ENCODE measurements at places on chromosomes 12 and 14. TPM values are rescaled to one million over a fixed set of nuclear protein-coding genes. Genes with fewer than 3 reads are reported as not detected.

Gene IAPP
- not detected for total RNA-seq

Gene C3AR1
- total RNA-seq, result under 0.01 TPM

GRCh38 chr14:70808416-70809224 lies 693 bp downstream of the MAP3K9 start:
- DNase-seq, result no peak

DNA sequence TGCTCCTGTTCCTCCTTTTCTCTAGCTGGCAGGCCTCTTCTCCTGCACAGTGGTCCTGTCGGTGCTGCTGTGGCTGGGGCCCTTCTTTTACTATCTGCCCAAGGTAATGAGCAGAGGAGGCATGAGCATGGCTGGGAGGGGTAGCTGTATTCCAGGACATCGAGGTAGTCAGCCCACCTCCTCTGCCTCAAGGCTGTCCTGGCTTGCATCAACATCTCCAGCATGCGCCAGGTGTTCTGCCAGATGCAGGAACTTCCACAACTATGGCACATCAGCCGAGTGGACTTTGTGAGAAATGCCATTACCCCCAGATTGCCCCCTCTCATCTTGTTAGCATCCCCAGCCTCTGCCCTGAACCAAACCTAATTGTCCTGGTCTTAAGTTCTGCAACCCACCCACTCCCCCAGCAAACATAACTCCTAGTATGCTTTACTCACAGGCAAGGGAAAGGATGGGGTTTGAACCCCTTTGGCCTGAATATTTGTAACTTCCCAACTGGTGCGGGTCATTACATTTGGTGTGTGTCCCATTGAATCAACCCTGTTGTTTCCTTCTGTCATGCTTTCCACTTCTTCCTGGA lies 9.1 kb downstream of the B4GALNT1 start:
- no peak for DNase-seq

DNA sequence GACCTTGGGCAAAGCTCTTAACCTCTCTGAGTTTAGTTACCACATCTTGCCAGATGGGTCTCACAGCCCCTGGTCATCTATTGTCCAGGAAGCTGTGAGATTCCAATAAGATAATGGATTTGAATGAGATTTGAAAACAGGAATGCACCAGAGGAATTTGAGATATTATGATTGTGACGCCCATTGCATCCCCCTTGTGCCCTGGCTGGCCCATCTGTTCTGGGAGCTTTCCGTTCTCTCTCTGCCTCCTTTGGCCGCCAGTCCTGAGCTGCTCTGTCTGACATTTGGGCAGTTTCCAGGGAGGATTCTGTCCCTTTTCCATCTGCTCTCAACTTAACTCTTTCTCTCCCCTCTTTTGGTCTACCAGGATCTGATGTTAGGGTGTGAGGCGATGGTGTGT lies 24.6 kb downstream of the SRRM4 start:
- DNase-seq, result no peak

- DNase-seq, result no peak
Observed at GRCh38 chr12:106051853-106052531, 86.8 kb downstream of the NUAK1 start.

- DNase-seq, result no peak
Observed at GRCh38 chr14:66085224-66085623, 400.9 kb upstream of the CCDC196 start.

DNA sequence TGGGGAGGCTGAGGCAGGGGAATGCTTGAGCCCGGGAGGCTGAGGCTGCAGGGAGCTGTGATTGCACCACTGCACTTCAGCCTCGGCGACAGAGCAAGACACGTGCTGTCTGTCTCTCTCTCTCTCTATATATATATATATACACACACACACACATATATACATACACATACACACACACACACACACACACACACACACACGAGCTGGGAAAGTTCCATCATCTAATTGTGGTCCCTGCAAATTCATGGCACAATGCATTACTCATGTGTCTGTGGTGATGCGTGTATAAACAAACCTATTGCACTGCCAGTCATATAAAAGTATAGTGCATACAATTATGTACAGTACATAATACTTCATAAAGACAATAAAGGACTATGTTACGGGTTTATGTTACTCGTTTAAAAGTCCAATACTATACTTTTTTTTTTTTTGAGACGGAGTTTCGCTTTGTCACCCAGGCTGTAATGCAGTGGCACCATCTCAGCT lies 36.6 kb downstream of the WDR89 start:
- DNase-seq, result no peak

GRCh38 chr14:95483309-95484165 lies 32.9 kb downstream of the SYNE3 start:
- peak; percentile 98 for DNase-seq

DNA sequence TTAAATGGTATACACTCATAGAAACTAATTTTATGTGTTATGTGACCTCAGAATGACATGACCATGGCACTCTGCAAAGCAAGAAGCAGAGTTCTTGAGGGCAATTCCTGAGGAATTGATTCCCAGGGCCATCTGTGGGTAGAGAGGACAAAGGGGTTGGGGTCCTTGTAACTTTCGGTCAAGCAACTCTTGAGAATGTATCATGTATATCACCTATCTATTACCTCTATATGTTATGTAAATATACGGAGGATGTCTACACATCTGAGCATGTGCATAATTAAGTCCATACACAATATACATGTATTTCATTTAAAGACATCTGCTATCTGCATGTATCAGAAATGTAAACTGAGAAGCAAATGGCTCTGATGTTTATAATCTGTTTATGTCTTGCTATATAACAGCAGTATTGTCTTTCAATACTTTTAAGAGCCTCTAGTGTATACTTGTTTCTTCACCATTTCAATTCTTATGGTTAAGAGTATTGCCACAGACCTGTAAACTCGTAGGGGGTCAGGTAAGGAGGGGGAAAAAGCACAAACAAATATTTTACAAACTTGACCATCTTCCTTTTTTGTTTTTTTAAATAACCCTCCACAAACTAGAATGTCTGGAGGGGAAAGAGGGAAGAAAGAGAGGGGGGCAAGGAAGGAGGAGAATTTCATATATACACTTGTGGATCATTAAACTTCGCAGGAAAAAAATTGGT lies 4.5 kb downstream of the FOXA1 start:
- no peak for DNase-seq

Gene ETNK1
- total RNA-seq, result 70.8 TPM

Gene CCDC197
- total RNA-seq, result not detected

DNA sequence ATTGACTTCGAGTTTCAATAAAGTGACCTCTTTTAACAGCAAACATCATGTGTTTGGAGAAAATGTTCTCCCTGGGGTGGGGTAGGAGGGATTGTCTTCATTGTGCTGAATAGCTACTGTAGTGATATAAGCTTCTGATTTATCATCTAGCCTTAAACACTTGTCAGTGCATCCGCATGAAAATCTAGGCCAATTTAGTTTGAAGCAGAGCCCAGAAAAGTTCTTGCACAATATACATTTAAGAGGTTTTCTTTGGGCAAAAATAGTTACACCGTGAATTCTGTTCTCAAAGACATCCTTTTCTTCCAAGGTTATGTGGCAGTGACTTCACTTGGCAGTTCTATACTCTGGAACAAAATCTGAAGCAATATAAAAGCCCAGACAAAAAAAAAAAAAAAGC lies 136.0 kb upstream of the IFNG-AS1 start:
- DNase-seq, result peak; percentile 25

Gene CMA1
- total RNA-seq, result not detected

- DNase-seq, result peak; percentile 25
Observed at GRCh38 chr12:3680919-3681594, 71.9 kb downstream of the CRACR2A start.

DNA sequence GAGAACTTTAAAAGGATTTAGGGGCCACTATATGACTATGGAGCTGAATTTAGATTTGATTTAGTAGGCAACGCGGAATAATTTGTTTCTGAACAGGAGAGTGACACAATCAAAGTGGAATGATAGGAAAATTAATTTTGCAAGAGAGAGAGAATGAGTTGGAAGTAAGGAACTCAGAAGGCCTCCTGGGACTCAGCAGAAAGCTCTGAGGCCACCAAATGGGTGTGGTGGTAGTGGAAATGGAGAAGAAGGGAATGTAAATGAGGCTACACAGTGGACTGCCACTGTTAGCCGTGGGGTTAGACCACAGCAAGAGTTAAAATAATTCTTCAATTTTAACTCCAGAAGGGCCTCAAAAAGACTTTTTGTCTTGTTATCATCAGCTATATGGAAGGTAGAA lies 102.7 kb downstream of the LRRK2 start:
- no peak for DNase-seq

DNA sequence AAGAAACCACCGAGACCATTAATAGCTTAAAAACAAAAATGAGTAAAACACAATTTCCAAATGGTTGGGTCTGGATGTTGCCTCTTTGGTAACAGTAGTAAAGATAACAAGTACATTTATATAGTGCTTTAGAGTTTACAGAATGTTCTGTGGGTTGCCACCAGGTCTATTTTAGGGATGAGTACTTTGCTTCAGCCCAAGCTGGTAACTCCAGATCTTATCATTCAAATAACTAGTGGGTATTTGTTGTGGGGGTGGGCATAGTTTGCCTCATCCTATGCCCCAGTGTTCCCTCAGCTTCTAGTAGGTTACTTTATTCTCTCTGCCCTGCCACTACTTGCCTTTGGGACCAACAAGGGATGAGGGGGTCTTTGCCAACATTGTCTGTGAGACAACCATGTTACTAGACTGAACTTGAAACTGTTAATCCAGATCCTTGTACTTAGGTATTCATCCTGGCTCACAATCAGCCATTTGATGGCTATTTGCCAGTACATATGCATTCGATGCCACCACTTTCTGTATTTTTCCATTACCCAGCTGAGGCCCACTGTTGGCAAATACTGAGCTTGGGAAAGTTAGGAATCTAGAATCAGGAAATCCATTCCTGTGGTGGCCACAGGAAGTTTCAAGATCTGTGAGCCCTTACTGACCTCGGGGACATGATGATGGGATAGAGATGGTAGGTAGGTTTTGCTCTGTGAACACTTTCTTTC lies 17.6 kb upstream of the AKAP6 start:
- DNase-seq, result peak; percentile 5

- peak; percentile 100 for DNase-seq
Observed at GRCh38 chr14:54652188-54652587, 85.3 kb downstream of the SAMD4A start.

Gene CLEC6A
- not detected for total RNA-seq

Gene PLCZ1
- not detected for total RNA-seq

DNA sequence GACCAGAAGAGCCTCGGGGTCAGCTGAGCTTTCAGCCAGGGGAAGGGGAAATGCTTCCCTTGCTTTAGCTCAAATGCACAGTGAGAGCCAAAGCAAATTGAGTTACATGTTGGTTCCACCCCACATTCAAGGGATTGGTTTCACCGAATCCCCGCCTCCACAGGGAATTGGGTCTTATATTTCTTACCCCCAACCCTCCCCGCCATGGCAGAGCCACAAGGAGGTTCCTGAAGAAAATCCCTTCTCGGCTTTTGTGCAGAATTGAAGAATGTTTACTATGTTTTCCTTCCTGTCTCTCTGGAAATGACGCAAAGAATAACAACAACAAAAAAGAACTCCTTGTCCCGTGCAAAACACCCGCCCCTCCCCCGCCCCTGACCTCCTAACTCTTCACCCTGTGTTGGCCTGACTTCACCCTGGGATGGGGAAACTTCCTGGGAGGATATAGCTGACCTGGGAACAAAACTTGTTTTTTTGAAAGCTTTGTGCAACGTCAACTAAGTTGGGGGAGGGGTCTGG lies 21.9 kb upstream of the CIPC start:
- peak; percentile 95 for DNase-seq

DNA sequence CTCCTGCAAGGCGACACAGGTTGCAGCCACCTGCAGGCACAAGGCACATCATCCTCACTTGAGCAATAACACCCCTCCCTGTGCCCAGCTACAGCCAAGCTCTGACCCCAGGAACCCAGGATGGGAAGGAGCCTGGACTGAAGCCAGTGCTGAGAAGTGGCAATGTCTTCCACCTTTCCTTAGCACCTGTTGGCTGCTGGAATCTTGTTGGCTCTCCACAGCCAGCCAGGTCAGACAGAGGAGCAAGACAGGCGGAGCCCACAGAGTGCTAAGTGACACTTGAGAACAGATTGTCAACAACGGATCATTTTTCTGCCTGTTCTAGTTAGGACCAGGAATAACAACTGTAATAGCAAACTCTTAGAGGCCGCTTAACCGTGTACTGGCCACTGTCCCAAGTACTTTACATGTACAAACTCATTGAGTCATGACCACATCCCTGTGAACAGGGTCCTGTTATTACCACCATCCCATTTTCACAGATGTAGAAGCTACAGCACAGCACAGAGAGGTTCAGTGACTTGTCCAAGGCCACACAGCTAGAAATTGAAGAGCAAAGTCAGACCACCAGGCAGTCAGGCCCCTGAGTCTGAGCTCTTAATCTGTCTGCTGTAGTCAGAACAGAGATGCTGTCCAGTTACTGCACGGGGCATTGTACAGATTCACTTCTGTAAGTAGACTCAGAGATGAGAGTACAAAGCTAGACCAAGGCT lies 45.6 kb downstream of the RNFT2 start:
- no peak for DNase-seq

DNA sequence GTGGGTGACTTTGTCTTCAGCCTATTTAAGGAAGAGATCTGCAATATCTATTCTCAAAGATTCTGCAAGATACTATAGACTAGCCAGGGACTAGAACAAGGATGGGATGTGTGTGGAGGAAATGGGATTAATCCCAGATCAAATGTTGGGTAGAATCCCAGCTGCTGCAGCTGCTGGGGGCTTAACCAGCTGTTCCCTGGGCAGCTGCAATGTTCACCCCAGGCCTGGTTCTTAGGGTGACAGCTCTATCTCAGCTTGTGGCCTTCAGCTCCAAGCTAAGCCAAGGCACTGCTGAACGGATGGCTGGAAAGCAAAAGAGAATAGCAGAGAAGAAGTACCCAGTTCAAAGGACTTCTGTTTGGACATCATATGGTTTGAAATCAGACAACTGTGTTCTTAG lies 10.0 kb upstream of the RHEBL1 start:
- DNase-seq, result no peak

Gene JAG2
- 1.9 TPM for total RNA-seq

GRCh38 chr12:53579545-53579955 lies 46.6 kb downstream of the ATF7 start:
- DNase-seq, result no peak

DNA sequence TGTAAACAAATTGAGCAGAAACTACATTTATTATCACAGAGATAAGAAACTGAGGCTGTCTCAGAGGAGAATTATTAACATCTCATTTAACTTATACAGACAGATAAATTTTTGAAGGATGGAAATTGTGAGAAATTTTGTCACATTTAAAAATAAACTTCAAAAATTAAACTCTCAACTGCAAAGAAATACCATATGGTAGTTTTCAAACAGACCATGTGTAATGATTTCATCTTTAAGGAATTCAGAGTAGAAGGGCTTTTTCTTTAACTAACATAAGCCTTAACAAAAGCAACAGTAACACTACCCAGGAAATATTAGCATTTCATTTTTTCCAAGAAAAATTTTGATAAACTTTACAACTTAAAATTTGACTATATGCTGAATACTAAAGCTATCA lies 26.6 kb downstream of the NUP37 start:
- peak; percentile 51 for DNase-seq

- no peak for DNase-seq
Observed at GRCh38 chr12:52267699-52268098, 6.7 kb upstream of the KRT86 start.

Gene BEGAIN
- total RNA-seq, result not detected

All from fibroblast of villous mesenchyme (primary cell).